ENCODE measurements at places on chromosomes 1 and 21.

GRCh38 chr1:34013136-34013535 is 149.3 kb downstream of the HMGB4 start:
- no peak for DNase-seq

DNA sequence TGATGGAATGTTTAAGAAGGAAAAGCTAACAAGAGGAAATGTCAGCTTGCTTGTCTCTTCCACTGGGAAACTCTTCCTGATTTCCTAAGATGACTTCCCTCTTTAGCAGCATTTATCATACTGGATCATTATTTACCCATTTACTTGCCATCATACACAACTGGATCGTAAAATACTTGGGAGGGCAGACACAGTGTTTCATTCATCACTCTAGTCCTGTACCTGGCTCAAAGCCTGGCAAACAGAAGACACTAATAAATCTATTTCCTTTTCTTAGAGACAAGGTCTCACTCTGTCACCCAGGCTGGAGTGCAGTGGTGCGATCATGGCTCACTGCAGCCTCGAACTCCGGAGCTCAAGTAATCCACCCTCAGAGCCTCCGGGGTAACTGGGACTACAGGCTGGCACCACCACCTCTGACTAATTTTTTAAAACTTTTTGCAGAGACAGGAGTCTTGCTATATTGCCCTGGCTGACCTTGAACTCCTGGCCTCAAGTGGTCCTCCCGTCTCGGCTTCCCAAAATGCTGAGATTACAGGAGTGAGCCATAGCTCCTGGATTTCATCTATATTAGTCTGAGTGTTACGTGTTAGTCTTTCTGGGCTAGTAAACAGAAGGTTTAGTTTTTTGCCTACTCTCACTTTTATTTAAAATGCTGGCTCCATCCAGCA is 574.6 kb downstream of the SMYD3 start:
- no peak for DNase-seq

- no peak for DNase-seq
Measured at GRCh38 chr1:63122079-63122478, 200.3 kb upstream of the FOXD3 start.

DNA sequence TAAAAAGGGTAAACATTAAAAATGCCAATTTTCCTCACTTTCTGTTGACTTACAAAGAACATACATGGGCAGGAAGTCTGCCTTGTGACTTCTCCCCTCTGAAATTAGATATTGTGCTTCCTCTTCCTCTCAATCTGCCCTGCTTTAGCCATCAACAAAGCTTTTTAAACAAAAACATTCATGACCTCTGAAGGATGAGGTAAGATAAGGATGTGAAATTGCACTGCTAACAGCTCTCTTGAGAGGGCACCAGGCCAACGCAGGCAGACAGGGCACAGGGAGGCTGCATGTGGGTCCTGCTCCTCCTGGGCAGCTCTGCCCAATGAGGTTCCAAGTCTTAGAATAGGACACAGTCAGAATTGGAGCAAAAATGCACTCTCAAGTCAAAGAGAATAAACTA is 62.1 kb downstream of the DEGS1 start:
- DNase-seq: no peak

DNA sequence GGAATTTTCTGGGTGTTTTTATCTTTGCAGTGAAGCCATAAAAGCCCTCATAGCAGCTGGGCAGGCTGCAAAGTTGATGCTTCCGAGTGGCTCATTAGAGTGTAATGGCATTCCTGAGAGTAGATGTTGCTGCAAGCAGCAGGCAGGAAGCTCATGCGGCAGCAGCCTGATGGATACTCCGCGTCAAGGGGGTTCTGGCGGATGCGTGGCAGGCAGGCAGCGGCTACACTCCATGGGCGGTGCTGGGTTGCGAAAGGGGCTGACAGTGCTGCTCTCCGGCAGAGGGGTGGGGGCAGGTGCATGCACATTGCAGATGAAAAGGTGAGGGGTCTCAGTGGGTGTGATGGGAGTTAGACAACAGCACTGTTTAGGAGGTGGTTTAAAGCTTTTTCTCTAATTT is 93.2 kb upstream of the AJAP1 start:
- no peak for DNase-seq

- no peak for DNase-seq
Measured at GRCh38 chr21:45479691-45480675, 62.3 kb downstream of the SLC19A1 start.

DNA sequence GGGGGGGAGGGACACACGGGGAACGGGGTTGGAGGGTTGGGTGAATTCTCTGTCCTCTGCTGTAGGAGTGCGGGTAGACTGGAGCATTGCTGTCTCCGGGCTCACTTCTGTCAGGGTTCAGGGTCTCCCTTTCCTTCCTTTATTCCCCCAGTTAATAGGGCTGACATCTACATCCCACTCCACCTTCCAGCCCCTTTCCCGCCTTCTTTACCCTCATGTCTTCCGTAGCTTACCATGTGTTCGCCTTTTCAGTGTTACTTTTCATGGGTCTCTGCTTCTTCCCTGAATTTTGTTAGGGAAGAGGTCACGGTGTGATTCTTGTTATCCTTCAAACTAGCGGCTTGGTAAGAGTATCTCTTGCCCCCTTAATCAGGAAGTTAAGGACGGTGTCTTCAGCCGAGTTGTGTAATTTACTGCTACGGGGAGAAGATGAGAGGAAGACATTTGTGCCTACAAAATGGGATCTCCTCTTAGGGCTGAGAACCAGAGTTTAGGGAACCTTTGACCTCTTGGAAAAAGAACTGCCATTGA is 917 bp downstream of the RAP1A start:
- DNase-seq: no peak

DNA sequence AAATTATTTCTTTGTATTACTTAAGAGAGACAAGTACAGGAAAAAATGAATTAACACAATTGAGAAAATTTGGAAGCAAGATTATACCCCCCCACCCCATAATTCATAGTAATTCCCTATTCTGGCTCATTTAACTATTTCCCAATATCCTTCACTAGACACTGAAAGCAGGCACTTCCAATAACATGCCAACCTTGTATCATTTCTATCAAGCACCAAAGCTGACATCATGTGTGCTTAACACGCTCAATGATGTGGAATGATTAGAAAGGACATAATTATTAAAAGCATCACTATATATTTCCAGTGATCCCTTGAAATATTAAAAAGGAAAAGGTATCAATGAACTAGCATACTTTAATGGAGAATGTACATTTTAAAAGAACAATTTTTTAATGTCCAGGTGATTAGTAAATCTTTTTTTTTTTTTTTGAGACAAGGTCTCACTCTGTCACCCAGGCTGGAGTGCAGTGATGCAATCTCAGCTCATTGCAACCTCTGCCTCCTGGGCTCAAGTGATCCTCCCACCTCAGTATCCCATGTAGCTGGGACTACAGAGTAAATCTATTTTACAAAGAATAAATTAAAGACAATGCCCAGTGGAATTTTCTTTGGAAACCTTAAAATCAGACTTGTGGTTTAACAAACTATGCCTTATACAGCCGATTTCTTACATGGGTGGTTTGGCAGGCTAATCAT is 443.9 kb downstream of the DSCAM start:
- no peak for DNase-seq

- no peak for DNase-seq
Measured at GRCh38 chr1:176177764-176178163, 29.3 kb downstream of the COP1 start.

DNA sequence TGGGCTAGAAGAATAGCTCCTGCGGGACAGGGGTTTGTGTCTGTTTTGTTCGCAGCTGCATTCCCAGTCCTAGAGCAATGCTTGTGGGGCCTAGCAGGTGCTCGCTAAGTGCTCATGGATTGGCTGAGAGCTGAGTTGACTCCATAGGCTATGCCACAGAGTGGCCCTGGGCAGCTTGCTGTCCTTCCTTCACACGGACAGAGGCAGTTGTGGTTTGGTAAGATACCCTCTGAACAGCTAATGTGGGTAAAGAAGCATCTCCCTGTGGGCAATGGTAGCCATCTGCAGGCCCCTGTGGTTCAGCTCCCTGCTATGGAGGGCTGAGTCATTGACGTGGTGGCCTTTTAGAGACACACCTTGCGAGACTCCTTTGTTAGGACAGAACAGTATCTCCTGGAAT is 23.5 kb upstream of the LBR start:
- DNase-seq: no peak

GRCh38 chr1:8004803-8005573 is 21.1 kb downstream of the ERRFI1 start:
- DNase-seq: no peak
